ENCODE measurements at places on chromosomes 12 and 14.

GRCh38 chr14:95063391-95063790 is 93.9 kb downstream of the DICER1 start:
- no peak for DNase-seq

GRCh38 chr12:41653386-41654326 is 465.5 kb downstream of the PDZRN4 start:
- DNase-seq = no peak

DNA sequence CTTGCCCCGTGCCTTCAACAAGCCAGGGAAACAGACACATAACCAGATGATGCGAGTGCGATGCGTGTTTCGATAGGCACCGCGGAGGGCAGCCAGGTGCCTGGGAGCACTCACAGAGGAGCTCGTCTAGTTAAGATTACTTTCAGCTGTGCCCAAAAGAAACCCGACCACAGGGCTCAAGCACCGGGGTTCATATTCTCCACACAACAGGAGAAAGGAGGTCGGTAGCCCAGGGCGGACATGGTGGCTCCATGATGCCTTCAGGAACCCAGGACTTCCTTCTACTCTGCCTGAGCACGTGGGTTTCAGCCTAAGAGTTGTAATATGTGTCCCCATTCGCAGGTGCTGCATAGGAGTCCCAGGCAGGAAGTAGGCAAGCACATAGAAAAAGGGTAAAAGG is 53.7 kb upstream of the DDX11 start:
- no peak for DNase-seq

GRCh38 chr14:88829188-88829587 is 4.7 kb downstream of the TTC8 start:
- DNase-seq = no peak

DNA sequence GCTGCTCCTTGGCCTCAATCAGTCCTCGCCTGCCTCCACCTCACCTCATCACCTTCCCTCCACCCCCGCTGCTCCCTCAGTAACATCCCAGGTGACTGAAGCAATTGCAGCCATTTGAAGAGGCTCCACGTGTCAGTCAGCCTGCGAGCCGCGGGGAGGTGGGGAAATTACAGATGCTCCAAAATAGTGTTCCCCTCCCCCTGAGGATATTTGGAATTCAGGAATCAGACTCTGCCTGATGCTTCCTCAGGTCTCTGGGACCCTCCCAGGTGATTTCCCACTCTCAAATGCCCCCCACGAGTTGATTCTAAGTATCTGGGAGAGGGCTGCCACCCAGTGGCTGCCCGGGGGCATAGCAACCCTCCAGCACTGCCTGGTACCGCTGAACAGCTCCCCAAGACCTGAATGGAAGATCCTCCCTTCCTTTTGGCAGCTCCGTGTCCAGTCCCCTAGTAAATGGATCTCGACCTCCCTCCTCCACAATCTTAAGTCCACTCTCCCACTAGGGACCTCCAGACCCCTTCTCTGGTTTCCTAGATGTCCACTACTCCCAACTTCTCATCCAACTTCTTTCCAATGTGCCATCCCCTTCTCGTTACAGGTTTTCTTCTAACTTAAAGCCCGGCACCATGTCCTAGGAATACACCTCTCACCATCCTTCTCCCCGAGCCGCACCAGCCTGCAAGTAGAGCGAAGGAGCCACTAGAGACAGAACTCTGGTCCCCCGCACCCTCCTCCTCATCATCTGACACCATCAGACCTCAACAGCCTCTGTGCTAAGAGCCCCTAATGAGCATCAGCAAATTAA is 1.4 kb upstream of the ASIC1 start:
- peak; percentile 52 for DNase-seq

- DNase-seq = no peak
These were observed 16.8 kb downstream of the OR4K1 start for GRCh38 chr14:19947413-19948090.

GRCh38 chr12:70698345-70698744 is 61.1 kb upstream of the PTPRB start:
- no peak for DNase-seq

GRCh38 chr14:94501588-94502516 is 7.4 kb downstream of the SERPINA12 start:
- no peak for DNase-seq

- no peak for DNase-seq
These were observed 11.6 kb upstream of the IQSEC3 start for GRCh38 chr12:54750-55535.

DNA sequence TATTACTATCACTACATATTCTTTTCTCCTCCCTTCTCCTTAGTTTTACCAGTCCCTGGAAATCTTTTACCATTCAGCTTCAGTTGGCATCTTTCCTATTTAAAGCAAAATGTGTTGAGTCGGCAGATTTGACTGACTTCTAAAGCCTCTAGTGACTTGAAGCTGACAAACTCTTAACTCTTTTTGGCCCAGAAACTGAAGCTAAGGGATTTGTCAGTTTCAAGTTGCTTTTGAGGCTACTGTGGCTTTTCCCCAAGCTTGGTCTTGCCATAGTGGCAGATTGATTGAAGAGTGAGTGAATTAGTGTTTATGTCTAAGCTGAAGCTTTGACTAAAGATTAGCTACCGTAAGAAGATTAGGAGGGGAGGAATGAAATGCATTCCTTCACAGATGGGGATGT is 104.0 kb downstream of the ETNK1 start:
- DNase-seq = no peak

GRCh38 chr12:122951979-122952892 is 14.0 kb downstream of the ABCB9 start:
- peak; percentile 63 for DNase-seq

- DNase-seq = no peak
These were observed 30.2 kb downstream of the CACNA1C start for GRCh38 chr12:2083008-2083407.

DNA sequence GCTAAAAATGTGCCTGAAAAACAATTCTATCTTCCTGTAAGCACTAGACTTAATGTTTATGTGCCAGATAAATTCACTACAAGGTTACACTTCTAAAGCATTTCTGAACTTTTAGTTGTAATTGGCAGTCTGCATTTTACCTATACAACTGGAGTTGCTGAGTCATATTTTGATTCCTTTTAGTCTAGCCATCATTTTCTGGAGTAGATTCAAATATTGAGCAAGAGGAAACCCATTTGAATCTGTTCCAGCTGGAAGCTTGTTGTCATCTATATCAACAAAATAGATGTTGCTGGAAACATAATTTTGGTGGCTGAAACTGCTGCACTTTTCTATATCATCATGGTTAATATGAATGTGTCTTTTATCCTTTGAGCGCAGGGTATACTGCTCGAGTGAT is 122.2 kb upstream of the CCDC175 start:
- DNase-seq = peak; percentile 88

DNA sequence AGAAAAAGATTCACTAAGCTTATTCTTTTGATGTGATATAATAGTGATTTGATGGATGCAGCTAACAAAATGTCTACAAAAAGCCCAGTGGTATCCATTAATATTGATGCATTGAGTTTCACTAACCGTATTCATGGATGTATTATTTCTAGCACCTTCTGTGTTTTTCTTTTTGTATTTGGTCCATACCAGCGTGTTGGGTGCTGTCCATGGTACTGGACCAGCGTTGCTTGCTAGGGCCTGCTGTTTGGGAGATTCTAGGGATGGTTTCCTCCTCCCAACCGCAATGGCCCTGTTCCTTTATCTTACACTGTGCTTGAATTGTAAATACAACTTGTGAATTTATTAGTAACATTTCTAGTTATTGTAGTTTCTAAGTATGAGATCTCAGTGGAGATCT is 31.7 kb downstream of the ANO4 start:
- peak; percentile 57 for DNase-seq

DNA sequence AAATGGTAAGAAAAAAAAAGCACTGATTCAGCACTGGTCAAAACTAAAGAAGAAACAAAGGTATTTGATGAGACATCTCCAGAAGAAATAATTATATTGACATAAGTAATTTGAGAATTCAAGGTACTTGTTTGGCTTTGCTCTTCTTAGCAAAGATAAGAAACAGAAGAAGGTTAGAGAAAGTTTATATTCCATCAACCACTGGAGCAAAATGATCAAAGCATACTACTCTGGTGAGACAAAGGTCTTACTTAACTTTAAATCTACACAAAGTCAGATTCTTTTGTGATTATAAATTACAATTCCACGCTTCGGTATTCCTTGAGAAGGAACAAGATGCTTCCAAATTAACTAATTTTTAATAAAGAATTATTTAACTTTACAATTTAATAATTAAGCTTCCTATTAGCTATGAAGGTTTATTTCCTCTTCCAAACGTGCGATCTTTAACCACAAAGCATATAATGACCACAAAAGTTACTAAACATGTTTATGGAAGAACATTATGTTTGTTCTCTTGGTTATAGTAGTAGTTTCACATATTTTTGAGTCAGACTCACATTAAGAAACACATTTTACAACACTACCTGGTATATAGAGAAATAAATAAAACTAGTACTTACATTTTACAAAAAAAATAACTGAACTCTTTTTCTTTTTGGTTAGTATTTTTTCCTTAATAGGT is 53.4 kb downstream of the METTL25 start:
- DNase-seq = peak; percentile 44

- no peak for DNase-seq
These were observed 24.0 kb downstream of the RNF34 start for GRCh38 chr12:121423682-121424623.

DNA sequence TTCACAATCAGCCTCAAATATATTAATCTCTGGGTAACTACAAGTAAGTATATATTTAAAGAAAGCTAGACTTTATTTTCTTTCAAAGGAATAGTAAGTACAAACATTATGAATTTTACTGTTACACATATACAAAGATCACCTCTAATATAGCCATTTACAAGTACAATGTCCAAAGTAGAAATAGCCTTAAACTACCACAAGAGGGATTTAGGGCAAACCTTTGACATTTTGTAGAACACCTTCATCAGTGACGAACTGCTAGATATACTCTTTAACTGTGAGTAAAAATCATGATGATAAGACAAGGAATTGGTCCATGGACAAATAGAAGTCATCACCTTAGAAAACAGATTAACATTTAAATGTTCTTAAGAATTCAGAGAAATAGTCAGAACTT is 69.8 kb downstream of the CNTN1 start:
- no peak for DNase-seq

DNA sequence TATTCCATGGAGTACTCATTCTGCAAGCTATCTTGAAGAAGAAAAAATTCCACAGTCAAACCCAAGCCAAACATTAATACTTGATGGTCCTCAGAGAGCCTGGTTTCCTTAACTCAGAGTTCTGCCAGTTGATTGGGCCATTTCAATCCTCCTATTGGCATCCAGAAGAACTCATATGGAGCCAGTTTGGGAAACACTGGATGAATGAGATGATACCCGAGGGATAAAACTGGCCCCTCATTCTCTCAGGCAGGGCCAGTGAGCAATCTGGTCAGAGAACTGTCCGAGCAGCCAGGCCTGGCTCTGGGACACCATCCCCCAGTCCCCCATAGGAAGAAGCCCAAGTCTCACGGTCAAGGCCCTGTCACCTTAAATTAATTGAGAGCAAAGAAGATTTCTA is 48.8 kb downstream of the NUAK1 start:
- no peak for DNase-seq

DNA sequence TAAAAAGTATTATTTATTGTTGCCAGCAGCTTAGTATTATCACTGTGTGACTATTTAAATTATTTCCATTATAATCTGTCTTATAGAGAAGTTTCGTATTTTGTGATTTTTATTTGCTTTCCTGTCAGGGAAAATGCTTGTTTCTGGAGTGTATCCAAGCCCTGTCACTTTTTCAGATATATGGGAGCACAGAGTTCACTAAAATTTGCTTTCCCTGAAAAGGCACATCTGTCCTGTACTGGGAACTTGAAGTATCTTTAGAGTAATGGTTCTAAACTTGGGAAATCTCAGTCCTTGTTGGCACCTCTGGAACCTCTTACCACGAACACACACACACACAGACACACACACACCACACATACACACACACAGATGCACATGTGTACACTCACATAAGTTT is 39.3 kb upstream of the SSTR1 start:
- no peak for DNase-seq

DNA sequence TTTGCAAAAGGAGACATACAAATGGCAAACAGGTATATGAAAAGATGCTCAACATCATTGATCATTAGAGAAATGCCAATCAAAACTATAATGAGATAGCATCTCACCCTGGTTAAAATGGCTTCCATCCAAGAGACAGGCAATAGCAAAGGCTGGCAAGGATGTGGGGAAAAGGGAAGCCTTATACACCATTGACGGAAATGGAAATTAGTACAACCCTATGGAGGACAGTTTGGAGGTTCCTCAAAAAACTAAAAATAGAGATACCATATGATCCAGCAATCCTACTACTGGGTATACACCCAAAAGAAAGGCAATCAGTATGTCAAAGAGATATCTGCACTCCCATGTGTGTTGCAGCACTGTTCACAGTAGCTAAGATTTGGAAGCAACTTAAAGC is 17.3 kb upstream of the CKAP4 start:
- DNase-seq = no peak

- peak; percentile 54 for DNase-seq
These were observed 103.7 kb downstream of the DYRK2 start for GRCh38 chr12:67752226-67752732.

- DNase-seq = no peak
These were observed 205.3 kb upstream of the HMGA2 start for GRCh38 chr12:65619018-65619417.

DNA sequence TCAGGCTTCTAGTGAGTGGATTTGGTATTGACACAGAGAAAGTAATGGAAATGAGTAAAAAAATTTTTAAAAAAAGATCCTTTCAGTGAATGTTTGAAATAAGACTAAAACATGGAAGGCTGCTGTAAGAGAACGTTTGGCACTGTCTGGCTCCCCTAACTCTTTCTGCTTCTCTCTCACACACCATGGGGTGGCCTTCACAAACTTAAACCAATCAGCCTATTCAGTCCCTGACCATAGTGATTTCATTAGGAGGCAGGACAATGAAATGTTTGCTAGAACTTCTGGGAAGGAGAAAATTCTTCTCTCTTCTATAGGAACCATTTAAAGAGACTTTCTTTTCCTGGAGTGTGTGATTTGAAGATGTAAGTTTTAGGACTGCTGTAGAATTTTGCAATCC is 84.2 kb upstream of the GRIN2B start:
- DNase-seq = no peak

- no peak for DNase-seq
These were observed 18.1 kb downstream of the BDKRB1 start for GRCh38 chr14:96274122-96274521.

DNA sequence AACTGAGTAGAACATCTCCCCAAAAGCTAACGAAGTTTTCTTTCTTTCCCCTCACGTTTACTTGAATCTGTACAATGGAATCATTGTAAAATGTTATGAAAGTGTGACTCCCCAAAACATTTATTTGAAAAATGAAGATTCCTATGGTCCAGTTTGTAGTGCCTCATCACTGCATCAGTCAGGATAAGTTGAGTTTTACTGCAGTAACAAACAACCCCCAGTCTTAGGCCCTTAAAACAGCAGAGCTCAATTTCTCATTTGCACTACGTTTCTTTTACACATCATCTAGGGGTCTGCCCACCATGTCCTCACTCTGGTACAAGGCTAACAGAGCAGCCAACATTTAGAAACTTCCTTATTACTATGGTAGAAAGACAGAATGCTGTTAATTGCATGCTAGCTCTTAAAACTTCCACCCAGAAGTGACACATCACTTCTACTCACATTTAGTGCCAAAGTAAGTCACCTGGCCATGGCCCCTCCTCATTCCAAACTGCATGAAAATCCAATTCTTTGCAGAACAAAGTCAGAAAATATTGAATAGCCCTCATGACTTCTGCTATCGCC is 546.4 kb downstream of the MED13L start:
- DNase-seq = no peak

All from iris pigment epithelial cell (primary cell).